ENCODE measurements at places on chromosomes 1 and 21.

DNA sequence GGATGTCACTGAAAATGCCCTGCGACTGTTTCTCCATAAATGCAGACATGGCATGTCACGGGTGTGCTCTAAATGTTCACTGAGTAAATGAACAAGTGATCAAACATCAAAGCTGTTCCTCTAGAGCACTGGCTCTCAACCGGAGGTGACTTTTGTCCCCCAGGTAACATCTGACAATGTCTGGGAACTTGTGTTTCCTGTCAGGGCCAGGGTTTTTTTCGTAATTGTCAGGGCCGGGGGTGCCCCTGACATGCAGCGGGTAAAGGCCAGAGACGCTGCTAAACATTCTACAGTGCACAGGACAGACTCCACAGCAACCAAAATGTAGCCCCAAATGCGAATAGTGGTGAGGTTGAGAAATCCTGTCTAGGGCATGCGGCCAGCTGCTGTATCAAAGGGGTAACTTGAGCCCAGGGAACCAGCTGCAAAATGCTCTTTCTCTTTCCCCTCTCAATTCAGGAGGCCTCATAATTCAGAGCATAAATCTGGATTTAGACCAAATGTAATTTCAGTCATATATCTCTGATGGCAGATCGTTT, 2.0 kb downstream of the ALDH4A1 start:
- no peak for DNase-seq

DNA sequence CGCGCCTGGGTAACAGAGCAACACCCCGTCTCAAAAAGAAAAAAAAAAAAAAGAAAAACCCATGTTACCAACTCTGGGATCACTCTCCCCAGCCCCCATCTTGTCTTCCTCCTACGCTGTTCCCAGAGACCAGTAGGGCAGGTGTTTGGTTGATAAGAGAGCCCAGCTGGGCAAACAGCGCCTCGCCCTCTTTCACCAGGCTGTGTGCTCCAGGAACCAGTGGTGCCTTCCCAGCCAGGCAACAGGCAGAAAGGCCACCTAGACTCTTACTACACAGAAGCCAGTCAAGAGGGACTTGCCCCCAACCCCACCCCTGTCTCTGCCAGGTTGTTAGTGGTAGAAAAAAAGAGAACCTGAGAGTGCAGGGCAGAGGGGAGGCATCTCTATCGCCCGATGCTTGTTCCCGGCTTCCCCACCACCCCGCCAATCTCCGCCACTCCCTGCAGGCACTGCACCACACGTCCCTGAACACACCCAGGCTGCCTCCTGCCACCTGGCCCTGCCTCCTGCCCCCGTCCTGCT, 14.0 kb upstream of the CTRC start:
- no peak for DNase-seq

DNA sequence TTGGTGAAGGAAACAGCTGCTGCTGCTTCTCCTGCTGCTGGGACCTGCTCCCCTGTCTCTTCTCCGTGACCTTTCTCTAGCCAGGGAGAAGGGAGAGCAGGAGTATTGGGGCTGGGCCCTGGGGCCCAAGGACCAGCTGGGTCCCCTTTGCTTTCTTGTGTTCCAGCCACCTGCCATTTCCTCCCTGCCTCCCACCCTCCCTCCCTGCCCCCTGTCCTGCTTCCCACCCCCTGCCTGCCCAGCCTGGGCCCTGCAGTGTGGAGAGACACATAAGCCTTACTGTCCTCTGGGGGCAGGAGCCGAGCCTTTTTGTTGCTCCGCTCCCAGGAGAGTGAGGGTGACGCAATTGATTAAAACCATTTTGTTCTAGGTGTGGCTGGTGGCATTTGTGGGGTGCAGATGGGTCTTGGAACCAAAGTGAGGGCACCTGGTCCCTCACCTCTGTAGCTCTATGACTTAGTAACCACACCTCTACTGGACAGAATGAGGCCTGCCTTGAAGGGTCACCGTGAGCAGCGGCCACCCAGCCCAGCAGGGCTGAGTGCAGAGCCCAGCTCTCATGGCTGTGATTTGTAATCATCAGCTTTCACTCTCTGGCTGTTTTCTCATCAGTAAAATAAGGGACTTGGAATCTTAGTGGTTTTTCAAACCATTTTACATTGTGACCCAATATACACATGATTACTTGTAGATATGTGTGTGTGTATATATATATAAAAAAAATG, 13.9 kb upstream of the TMEM222 start:
- no peak for DNase-seq

GRCh38 chr21:36841866-36842265, 124.6 kb downstream of the HLCS start:
- DNase-seq = peak; percentile 42

DNA sequence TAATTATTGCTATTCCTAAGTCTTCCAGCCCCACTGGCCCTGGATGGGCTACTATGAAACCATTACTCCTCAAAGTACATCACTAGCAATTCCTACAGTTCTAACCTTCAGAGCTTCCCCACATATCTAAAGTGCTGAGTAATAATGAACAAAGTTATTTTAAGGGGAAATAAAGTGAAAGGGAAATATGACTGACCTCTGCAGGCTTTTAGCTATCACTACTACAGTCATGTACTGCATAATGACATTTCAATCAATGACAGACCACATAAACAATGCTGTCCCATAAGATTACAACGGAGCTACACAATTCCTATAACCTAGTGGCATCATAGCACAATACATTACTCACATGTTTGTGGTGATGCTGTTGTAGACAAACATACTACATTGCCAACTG, 32.5 kb upstream of the ASPM start:
- DNase-seq = peak; percentile 8

- DNase-seq = no peak
Observed at GRCh38 chr21:14685568-14685967, 139.5 kb upstream of the SAMSN1 start.

DNA sequence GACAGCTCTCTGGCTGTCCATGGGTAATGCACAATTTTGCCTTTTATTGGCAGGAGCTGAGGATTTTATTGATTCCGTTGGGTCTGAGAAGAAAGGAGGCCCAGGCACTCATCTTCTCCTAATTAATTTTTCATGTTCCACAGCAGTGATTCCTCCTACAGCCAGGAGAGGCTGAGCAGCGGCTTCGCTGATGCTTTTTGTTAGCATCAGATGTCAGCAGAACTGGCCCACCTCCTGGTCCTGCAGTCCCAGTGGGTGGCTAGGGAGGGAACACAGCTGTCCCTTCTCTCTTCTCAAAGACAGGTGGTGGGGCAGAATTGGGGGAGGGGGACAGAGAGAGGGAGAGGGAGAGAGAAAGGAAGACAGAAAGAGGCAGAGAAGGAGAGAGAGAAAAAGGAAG, 5.7 kb downstream of the MT1HL1 start:
- no peak for DNase-seq

DNA sequence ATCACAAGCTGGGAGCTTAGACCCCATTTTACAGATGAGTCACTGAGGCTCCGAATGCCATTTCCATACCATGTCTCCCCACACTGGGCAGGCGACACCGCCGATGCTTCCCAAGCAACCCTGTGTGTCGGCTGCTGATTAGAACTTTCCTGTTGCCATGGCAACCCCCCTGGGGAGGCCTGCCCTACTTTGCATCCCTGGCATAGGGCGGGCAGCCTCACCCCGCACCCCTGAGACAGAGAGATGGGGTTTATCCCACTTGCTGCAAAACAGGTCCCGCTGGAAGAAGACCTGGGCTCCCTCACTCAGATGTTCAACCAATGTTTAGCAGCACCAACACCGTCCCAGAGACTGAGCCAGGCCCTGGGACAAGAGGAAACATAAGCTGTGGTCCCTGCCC, 81.5 kb downstream of the CAMK2N1 start:
- no peak for DNase-seq

GRCh38 chr1:46508757-46509156, 19.1 kb downstream of the DMBX1 start:
- DNase-seq = no peak
